Activated naive CD4-positive, alpha-beta T cell treated with anti-CD3 and anti-CD28 coated beads, Interleukin-2, amount 10 ng/mL, durations not matched to agents 5 hours and 36 hours (primary cell): ENCODE measurements at places on chromosomes 13 and 19. TPM values are rescaled to one million over a fixed set of nuclear protein-coding genes. Genes with fewer than 3 reads are reported as not detected.

LGALS14 gene
- not detected for total RNA-seq

EXOSC5 gene
- 26.3 TPM for total RNA-seq

ZNF829 gene
- total RNA-seq: 5.9 TPM

SIAH3 gene
- total RNA-seq: 0.08 TPM

IRGC gene
- total RNA-seq: not detected

MCF2L gene
- 2.2 TPM for total RNA-seq

FAM216B gene
- not detected for total RNA-seq
